HT1080 (cell line): ENCODE measurements at places on chromosomes 11 and 22.

GRCh38 chr22:32407312-32407711 lies 4.7 kb downstream of the RTCB start:
- no peak for DNase-seq

DNA sequence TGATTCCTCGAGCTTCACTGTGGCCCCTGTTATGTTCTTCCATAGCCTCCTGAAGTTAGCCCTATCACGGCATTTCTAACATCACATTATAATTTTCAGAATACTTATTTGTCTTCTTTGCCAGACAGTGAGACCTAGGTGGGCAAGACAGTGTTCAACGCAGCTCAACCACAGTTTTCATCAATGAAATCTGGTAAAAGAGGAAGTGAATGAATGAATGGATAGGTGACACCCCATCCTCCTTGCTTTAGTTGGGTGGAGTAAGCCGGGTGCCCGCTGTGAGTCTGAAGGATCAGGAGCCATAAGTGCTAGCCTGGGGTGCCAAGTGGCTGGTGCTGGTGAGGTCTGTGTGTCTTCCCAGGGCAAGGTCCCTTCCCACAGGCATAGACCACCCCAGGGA lies 60.2 kb upstream of the MTNR1B start:
- DNase-seq: no peak

GRCh38 chr11:121933294-121933693 lies 182.7 kb downstream of the BLID start:
- no peak for DNase-seq

GRCh38 chr11:67357831-67358670 lies 4.7 kb upstream of the POLD4 start:
- peak; percentile 70 for DNase-seq

DNA sequence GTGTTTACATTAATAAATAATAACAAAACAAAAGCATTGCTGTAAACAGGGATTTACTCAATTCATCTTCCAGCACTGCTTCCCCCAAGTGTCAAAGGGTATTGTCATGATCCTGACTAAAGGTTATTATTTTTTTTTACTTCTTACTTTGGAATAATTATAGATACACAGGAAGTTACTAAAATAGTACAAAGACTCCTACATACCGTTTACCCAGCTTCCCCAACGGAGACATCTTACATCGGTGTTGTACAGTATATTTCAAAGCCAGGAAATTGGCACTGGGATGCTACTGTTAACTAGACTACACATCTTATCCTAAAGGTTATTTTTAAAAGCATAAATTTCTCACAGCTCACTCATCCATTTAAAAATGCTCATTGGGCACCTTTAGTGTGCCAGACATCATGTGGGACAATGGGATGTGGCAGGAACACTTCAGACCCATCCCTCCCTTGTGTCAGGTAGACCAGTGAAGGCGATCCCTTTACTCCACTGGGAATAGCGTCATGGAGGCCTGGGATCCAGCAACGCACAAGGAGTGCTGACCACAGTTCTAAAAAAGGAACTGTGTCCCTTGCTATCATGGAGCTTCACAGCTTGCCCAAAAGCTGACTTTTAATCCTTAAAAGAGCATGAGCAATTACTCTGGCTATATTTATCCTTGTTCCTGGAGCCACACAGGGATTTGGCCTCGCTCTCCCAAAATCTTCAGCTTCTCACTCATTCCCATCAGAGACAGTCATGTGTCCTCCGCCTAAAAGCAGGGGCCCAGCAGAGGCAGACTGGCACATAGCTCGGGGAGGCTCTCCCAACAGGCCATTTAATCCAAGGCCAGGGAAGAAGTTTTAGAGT lies 3.1 kb upstream of the IRAG1 start:
- no peak for DNase-seq

- peak; percentile 30 for DNase-seq
Observed at GRCh38 chr22:46454504-46455269, 82.7 kb downstream of the CELSR1 start.

- no peak for DNase-seq
Observed at GRCh38 chr11:79441461-79441875, 638 bp upstream of the TENM4 start.

- DNase-seq: no peak
Observed at GRCh38 chr11:39960206-39960605, 1499.2 kb downstream of the LRRC4C start.

GRCh38 chr11:1276866-1277615 lies 32.4 kb downstream of the TOLLIP start:
- DNase-seq: no peak

DNA sequence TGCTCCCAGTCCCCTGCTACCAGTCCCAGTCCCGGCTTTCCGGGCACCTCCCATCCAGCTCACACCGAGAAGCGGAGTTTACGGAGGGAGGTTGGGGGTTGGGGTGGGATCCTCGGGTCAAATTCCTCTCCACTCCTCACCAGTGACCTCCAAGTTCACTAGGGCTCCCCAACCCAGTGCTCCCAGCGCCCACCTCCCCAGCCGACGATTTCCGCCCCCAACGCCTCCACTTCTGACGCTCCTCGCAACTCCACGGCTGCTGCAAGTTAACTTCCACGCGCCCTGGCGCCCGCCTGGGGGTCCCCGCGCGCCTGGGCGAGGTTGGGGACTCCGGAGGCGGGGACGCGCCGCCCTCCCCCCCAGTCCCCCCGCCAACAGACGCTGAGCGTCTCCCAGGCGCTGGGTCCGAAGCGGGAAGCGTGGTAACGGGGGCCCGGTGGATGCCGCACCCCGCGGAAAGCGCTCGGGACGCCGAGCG lies 526 bp downstream of the TPST2 start:
- DNase-seq: peak; percentile 21

- no peak for DNase-seq
Observed at GRCh38 chr22:43883719-43884415, 7.9 kb downstream of the PNPLA5 start.

DNA sequence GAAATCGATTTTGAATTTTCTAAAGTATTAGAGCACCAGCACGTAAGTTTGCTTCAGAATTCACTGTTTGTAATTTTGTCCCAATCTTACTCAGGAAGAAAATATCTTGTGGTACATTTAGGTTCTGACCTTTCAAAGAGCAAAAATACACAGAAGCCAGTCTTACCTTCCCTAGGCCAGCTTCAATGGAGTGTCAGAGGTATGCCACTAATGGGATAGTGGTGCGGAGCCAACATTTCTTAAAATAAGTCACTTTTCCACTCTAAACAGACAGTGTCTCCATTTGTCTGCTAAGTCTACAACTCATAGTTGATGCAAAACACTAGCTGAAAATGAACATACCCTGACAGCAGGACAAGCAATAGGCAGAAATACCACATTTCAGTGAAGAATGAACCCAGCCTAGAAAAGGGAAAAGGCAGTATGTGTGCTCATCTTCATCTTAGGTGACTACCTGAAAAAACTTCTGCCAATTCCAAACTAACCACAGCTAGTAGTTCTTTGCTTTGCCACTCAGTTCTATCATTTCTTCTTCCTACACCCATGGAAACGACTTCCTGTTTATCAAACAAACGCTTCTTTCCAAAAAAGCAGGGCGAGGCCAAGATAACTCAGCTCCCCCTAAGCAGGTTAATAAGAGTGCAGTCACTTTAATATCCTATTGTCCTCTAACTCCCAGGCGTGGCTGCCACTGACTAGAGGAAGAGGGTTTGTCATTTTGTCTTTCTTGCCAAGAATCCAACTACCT lies 94.0 kb upstream of the APOA1 start:
- DNase-seq: peak; percentile 64

DNA sequence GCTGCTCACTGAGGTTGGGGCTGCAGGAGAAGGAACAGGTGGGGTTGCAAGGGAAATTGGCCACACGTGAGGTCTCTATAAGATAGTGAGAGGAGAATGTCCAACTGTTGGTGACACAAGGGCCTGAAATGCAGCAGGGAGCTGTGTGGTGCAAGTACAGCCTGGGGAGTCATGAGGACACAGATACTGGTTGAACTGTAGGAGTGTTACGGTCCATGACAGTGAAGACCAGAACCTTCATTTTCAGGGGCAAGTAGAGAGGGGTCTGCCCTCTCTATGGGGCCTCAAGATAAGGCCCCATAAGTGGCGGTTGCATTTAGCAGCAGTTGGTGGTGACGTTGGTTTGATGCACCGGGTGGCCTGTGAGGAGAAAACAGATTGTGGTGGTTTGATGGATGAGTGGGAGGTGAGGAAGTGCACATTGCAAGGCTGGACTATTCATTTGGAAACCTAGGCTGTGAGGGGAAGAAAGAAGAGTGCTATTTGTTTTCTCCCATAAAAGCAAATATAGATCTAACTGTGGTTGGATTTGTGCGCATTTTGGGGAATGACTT lies 39.4 kb downstream of the MICAL2 start:
- no peak for DNase-seq
